ENCODE measurements at places on chromosomes 7 and 10.

DNA sequence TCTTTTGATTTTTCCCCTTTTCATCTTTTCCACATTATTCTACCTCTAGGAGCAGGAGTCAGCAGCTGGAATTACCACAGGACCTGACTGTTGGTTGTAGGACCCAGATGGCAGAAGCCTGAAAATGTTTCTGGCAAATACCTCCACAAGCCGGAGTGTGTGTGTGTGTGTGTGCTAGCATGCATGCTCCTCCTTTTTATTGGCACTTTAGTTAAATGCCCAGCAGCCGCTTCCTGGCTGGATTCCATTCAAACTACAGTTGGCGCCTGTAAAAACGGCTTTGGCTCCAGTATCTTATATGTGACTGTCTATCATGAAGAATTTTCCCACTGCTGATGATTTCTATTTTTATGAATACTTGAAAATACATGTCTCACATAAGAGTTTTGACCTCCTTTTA is 319.7 kb upstream of the SP4 start:
- DNase-seq, result no peak

- no peak for DNase-seq
These were observed 199.8 kb downstream of the EBF3 start for GRCh38 chr10:129764011-129764900.

GRCh38 chr7:28389504-28390395 is 22.6 kb upstream of the CREB5 start:
- peak; percentile 16 for DNase-seq

GRCh38 chr7:23001610-23002009 is 12.3 kb downstream of the HYCC1 start:
- DNase-seq, result no peak

DNA sequence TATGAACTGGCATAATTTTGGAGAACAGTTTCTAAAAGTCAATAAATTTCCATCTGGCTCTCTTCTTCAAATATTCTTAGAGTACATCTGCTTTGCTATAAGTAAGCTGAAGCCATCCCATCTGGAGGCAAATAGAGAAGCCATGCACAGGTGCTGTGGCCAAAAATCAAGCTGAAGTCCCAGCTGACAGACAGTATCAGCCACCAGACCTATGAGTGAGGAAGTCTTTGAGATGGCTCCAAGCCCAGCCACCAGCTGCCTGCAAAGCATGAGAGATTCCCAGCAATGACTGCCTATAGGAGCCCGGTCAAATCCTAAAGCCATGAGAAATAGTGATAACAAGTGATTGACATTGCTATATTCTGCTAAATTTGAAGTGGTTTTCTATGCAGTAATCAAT is 21.7 kb upstream of the PRSS58 start:
- DNase-seq, result no peak

Measured in NCI-H1930 (cell line).